ENCODE measurements at places on chromosomes 16 and 17. TPM values are rescaled to one million over a fixed set of nuclear protein-coding genes. Genes with fewer than 3 reads are reported as not detected.

The ACD gene
- polyA plus RNA-seq, result 20.0 TPM

The FBXO39 gene
- polyA plus RNA-seq, result not detected

The TRIM72 gene
- polyA plus RNA-seq, result 0.11 TPM

The METTL22 gene
- 12.0 TPM for polyA plus RNA-seq

The SMARCE1 gene
- polyA plus RNA-seq, result 73.4 TPM

GRCh38 chr17:74512036-74512435, 19.2 kb downstream of the CD300LB start:
- no peaks in the 10 kb centered on the region for H3K36me3 ChIP-seq
- no peak overlapping the region for H3K27ac ChIP-seq
- no peaks in the 10 kb centered on the region for H3K27me3 ChIP-seq

GRCh38 chr16:1002399-1003166, 21.0 kb downstream of the SOX8 start:
- H3K4me3 ChIP-seq, result no peak overlapping the region
- DNase-seq, result no peak
- H3K27ac ChIP-seq, result no peak overlapping the region
- H3K4me1 ChIP-seq, result no peaks in the 10 kb centered on the region
- no peaks in the 10 kb centered on the region for H3K27me3 ChIP-seq
- H3K36me3 ChIP-seq, result no peaks in the 10 kb centered on the region

DNA sequence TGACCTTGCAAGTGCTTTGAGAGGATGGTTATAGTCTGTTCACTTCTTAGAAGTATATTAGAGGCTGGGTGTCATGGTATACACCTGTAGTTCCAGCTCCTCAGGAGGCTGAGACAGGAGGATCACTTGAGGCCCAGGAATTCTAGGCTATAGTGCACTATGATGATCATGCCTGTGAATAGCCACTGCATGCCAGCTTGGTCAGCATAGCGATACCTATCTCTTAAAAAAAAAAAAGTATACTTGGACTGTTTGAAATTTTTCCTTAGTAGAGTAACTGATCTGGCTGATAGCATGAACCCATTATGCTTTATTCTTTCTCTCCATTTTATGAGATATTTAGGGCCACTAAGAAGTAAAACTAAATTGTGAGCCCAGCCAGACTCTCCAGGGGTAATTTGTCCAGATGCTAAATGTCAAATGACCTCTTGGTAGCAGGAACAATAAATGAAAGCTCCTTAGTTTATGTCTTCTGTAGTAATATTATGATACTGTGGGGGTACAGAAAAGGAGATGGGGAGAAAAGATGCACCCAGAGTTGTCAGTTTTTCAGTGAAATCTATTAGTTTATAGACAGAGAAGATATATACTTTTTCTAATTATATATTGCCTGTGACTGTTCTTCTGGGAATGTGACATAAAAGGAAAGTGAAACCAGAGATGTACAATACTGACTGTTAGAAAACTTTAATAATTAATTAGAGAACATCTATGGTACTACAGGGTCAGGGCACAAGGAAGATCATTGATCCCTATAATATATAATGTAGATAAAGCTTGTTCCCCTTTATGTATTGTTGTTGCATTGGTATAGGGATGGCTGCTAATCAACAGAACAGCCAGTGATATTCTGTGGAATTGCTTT, 335.3 kb upstream of the TBX2 start:
- no peak overlapping the region for H3K4me3 ChIP-seq
- H3K4me1 ChIP-seq, result peaks cover 3% of the 10 kb centered on the region
- H3K36me3 ChIP-seq, result no peaks in the 10 kb centered on the region
- DNase-seq, result no peak
- H3K27ac ChIP-seq, result peak overlapping the region; percentile 88

DNA sequence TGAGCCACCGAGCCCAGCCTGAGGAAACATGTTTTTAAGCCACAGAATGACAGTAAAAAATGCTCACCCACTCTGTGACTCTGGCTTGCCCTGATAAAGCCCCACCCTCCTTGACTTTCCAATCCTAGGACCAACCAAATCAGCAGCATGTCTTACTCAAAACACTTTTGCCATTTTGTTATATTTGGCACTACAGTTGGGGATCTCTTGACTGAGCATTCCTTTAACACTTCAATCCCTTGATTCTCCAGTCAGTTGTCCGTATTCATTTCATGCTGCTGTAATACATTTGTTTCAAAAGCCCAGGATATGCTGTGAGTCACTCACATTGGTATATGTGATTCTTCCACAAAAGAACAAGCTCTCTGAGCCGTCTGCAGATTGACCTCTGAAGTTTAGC, 8.2 kb downstream of the MYH3 start:
- no peaks in the 10 kb centered on the region for H3K27me3 ChIP-seq
- H3K36me3 ChIP-seq, result no peaks in the 10 kb centered on the region
- H3K27ac ChIP-seq, result no peak overlapping the region
- DNase-seq, result no peak

- H3K27me3 ChIP-seq, result no peaks in the 10 kb centered on the region
- H3K4me1 ChIP-seq, result peaks cover 7% of the 10 kb centered on the region
- DNase-seq, result no peak
- no peak overlapping the region for H3K4me3 ChIP-seq
- peaks cover 5% of the 10 kb centered on the region for H3K36me3 ChIP-seq
Measured at GRCh38 chr17:7218758-7219157, 878 bp downstream of the DLG4 start.

DNA sequence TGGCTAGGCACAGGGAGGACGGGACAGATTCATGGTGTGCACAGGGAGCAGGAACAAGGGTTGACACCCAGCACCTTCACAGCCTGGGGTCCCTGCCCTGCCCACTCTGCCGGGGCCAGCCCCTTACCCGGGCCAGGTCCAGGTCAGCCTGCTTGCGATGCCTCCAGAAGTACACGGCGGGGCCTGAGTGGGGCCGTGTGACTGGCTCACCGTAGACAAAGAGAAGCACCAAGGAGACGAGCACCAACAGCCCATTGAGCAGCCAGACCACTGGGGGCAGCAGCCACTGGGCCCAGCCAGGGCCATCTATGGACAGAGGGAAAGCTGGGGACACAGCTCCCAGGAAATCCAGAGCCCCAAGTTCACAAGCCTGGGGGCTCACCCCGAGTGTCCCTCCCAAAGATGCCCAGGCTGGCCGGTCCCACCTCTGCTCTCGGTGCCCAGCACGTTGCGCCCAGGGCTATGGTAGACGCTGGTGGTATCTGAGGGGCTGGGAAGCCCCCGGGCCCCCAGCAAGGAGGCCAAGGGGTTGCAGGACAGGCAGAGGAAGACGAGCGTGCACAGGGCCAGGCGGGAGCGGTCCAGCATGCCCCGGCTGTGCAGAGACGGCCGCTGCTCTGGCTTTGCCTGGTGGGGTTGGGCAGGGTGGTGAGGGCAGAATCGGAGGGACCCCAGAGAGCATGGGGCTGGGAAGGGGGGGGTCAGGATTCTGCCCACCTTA, 19.8 kb downstream of the SREBF1 start:
- H3K27ac ChIP-seq, result no peak overlapping the region
- DNase-seq, result no peak
- no peaks in the 10 kb centered on the region for H3K27me3 ChIP-seq
- no peak overlapping the region for H3K4me3 ChIP-seq

- no peaks in the 10 kb centered on the region for H3K36me3 ChIP-seq
- no peaks in the 10 kb centered on the region for H3K27me3 ChIP-seq
- H3K27ac ChIP-seq, result no peak overlapping the region
- no peak overlapping the region for H3K4me3 ChIP-seq
- no peaks in the 10 kb centered on the region for H3K4me1 ChIP-seq
Measured at GRCh38 chr17:19461116-19461515, 50.1 kb downstream of the RNF112 start.

GRCh38 chr16:56747486-56748045, 17.6 kb downstream of the NUP93 start:
- H3K27me3 ChIP-seq, result no peaks in the 10 kb centered on the region
- no peak overlapping the region for H3K4me3 ChIP-seq
- no peak for DNase-seq
- H3K27ac ChIP-seq, result no peak overlapping the region

DNA sequence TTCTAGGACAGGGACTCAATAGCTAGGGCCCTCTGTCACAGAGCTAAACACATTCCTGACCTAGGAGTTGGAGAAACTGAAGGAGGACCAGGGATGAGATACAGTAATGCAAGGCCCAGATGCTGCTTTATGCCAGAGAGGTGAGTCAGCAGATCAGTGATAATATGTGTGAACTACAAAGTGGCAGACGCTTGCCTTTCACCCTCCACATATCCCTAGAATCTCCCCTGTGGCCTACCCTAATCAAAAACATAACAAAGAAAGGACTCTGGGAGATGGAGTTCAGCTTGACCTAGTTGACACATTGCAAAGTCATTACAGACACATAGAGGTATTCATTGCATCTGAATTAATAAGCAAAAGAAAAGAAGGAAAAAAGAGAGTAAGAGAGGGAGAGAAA, 417.6 kb upstream of the DYNLRB2 start:
- no peaks in the 10 kb centered on the region for H3K4me1 ChIP-seq
- no peak overlapping the region for H3K27ac ChIP-seq
- no peak for DNase-seq
- no peaks in the 10 kb centered on the region for H3K27me3 ChIP-seq
- H3K36me3 ChIP-seq, result no peaks in the 10 kb centered on the region

DNA sequence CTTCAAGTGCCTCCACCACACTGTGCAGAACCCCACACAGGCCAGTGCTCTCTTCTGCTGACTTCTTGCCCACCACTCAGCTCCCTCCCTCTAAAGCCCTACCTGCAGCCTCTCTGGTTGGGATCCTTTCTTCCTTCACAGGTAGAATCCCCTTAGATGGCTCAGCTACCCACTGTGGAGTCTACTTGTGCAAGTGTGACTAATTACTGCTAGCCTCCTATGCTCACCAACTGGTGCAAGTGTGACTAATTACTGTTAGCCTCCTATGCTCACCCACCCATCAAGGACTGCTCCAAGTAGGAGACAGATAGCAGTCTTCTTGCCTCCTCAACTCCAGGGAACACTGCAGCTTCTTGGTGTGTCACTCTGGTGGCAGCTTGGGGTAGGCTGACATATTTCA, 43.6 kb downstream of the TEX14 start:
- no peak overlapping the region for H3K27ac ChIP-seq
- H3K36me3 ChIP-seq, result no peaks in the 10 kb centered on the region
- DNase-seq, result no peak
- H3K4me1 ChIP-seq, result no peaks in the 10 kb centered on the region
- no peak overlapping the region for H3K4me3 ChIP-seq

- no peaks in the 10 kb centered on the region for H3K4me1 ChIP-seq
- no peak overlapping the region for H3K4me3 ChIP-seq
- H3K27ac ChIP-seq, result no peak overlapping the region
Measured at GRCh38 chr17:6868582-6868981, 37.1 kb upstream of the TEKT1 start.
